ENCODE measurements at places on chromosomes 5 and 9.

- no peak for DNase-seq
Measured at GRCh38 chr5:81187885-81188284, 45.2 kb upstream of the CKMT2 start.

DNA sequence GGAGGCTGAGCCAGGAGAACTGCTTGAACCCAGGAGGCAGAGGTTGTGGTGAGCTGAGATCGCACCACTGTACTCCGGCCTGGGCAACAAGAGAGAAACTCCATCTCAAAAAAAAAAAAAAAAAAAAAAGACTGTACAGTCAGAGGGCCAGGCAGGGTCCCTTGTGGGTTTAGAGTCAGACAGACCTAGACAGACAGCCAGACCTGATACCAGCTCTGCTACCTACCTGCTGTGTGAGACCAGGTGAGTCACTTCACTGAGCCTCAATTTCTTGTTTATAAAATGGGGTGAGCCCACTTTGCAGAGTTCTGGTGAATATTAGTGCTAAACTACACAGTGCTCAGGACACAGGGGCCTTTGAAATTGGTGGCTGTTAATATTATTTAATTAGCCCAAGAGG, 19.7 kb downstream of the TRIM14 start:
- DNase-seq, result no peak

GRCh38 chr5:39466846-39467245, 42.1 kb upstream of the DAB2 start:
- no peak for DNase-seq

- DNase-seq, result no peak
Measured at GRCh38 chr5:84585218-84585617, 200.5 kb upstream of the EDIL3 start.

DNA sequence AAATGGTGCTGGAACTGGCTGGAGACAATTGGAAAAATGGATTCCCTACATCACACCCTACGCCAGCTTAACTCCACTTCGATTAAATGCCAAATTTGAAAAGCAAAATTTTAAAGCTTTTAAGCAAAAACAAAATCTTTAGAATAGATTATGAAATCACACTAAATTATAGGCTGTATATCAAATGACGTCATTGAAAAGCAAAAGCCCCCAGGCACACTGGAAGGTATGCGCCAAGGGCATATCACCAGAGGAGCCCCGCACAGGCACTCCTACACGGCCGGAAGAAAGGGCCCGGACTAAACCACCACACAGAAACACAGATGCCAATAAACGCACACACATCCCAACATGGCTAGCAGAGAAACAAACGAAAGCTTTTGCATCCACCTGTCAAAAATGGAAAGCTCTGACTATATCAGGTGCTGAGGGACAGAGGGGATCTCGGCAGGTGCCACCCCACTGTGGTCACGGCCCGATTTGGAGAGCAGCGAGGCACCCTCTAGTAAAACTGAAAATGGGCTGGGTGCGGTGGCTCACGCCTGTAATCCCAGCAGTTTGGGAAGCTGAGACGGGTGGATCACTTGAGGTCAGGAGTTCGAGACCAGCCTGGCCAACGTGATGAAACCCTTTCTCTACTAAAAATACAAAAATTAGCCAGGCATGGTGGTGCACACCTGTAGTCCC, 17.0 kb upstream of the MXD3 start:
- DNase-seq, result no peak

DNA sequence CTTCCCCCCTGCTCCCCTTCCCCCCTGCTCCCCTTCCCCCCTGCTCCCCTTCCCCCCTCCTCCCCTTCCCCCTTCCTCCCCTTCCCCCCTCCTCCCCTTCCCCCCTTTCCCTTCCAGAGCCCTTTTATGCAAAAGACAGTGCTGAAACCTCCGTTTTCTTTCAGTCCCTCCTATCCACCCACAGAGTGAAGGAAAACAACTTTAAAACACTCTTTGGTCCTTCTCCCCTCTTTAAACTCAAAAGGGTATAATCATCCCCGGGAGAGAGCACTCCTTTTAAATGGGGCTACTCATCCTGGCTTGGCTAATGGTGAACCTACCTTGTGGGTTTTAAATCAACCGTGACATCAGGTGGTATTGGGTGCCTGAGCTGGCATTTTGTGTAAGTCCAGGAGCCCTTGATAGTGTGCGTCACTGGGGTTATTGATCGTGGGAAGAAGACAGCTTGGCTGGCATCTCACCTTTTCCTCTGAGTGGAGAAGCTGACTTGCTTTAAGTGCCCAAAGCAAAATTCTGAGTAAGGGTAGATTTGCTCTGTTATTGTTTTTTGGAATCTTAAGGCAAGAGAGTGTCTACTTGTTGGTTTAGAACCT, 2.7 kb downstream of the LARP1 start:
- DNase-seq, result peak; percentile 57

GRCh38 chr5:138033907-138034306, 1.0 kb upstream of the FAM13B start:
- DNase-seq, result peak; percentile 66

DNA sequence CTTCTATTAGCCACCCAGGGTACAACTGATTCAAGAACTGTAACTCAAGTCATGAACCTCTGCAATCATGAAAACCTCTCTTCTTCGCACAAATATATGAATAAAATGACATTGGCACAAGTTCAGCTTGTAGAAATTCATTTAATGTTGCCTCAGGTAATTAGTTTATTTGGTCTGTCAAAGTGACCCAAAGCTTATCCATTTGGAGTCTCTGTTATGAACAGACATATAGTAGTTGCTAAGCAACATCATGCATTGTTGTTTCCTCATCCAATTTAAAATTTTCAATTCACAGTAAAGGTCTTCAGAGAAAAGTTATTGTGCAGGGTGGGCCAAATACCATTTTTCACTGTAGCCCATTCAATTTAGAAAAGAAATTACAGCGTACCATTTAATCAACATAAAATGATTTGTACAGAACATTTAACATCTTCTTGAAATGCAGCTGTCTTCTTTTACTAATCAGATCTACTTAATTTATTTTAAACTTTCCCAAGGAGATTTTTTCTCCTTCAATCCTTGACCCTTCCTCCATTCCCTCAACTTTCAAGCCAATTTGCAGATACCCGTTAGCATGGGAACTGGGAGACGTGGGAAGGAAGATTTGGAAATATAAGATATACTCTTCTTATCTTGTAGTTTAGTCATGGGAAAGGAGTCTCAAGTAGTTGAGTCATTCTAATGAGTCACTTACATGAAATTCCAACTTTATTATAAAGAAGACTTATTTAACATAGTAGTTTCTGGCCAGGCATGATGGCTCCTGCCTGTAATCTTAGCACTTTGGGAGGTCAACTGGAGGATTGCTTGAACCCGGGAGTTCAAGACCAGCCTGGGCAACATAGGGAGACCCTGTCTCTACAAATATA, 231.3 kb downstream of the ATPSCKMT start:
- DNase-seq, result peak; percentile 91

DNA sequence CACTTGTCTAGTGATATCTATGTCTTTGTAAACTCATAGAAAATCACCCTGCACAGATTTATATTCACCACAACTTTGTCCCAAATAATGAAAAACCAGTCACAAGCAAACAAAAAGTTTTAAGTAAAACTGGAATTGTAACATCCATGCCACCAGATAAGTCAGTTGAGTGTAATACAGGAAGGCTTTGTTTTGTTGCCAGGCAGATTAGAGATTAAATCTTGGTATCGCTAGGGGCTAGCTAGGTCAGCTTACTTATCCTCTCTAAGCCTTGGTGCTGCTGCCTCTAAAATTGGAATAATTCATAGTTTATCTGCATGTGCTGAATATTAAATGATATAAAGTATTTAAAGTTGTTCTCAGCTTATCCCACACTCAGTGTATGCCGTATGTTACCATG, 1062.5 kb downstream of the CDH9 start:
- no peak for DNase-seq

- DNase-seq, result no peak
Measured at GRCh38 chr5:66982470-66982869, 214.1 kb downstream of the CD180 start.

DNA sequence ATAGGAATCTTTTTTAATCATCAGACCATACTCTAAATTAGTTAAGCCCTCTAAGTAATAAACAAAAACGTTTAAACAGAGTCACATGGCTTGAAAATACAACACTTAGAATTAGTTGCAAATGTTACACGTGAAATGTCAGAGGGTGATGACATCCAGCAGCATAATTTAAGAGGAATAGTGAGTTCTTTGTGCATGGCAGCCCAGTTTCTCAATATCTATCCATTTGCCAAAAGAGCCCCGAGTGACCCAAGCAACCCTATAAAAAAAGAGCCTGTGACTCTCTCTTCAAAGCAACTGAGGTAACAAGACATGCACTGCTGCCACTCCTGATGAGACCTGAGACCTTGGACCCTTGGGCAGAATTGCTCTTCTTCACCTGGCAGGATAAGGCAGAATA, 96.9 kb upstream of the RASA1 start:
- no peak for DNase-seq

DNA sequence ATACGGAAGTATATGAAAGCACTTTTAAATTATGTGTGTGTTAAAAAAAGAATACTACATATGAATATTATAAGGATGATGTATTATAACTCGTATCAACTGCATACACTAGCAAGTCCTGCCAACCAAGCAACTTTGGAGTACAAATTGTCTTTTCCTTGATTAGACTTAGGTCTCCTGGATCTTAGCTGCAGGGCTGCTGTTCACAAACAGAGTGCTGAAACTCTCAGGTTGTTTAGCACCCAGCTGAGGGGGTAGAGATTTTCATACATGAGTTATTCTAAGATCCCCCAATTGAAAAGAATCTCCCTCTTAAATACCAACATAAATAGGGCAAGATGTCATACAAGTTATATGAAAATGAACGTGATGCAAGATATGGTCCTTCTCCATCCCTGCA, 149.8 kb upstream of the TNC start:
- DNase-seq, result peak; percentile 51

DNA sequence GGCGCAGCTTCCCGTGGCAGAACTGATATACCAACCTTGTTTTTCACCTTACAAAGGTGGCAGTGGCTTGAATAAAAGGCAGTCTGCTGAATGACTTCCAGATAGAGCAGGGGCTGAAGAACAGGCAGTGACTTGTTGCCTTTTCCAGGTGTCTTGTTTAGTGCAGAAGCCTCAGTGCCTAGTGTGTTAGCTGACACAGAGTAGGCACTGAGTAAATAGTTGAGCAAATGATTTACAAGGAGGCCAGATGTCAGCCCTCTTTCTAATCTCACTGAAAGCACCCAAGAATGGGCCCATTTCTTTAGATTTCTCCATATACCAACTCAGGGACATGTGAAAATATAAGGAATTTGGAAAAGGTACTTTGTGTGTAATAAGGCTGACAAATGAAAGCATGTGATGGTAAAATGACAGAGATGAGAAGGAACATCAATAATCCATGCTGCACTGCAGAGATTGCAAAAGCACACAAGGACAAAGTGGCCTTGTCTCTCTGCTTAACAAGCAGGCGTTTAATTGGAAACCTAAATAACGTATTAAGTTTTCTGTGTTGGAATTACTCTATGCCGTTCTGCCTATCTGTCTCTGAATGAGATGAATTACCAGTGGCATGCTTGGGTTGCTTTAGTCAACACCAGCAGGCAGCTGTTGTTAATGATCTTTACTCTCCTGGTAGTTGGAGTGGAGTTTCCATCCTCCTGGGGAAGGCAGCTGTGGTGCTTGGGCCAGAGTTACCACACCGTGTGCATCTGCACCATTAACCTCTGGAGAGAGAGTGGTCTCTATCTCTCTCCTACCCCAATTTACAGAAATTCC, 360.1 kb upstream of the C9orf72 start:
- DNase-seq, result no peak

DNA sequence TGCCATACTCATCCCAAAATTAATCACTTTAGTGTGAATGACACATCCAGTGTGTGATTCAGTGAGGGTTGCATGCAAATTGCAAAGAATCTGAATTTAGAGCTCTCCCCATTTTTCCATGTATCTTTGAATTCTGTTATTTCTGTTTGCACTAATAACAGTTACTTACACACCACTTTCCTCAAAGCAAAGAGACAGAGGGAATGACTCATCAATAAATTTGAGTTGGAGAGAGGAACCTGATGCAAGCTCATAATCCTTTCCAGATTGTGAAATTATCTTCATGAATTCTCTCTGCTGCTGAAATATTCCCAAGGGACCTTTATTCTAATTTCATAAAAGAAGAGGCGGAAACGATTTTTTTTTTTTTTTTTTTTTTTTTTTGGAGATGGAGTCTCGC, 204.8 kb downstream of the CDH9 start:
- no peak for DNase-seq

DNA sequence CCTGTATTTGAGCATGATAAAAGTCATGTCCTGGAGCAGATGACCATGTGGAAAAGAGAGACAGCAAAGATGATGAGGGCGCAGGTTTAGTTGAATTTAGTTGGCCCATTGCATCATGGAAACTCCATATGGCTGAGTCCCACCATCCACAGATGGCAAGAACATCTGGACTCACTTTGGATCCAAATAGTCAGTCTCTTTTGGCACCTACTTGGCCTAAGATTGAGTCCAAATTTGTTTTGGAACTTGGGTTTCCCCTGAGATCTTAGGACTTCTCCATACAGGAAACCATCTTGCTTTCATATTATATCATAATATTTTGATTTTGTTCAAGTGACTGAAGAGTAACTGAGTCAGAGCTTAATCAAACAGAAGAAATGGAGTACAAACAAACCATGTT, 217.5 kb downstream of the DRD1 start:
- DNase-seq, result no peak

DNA sequence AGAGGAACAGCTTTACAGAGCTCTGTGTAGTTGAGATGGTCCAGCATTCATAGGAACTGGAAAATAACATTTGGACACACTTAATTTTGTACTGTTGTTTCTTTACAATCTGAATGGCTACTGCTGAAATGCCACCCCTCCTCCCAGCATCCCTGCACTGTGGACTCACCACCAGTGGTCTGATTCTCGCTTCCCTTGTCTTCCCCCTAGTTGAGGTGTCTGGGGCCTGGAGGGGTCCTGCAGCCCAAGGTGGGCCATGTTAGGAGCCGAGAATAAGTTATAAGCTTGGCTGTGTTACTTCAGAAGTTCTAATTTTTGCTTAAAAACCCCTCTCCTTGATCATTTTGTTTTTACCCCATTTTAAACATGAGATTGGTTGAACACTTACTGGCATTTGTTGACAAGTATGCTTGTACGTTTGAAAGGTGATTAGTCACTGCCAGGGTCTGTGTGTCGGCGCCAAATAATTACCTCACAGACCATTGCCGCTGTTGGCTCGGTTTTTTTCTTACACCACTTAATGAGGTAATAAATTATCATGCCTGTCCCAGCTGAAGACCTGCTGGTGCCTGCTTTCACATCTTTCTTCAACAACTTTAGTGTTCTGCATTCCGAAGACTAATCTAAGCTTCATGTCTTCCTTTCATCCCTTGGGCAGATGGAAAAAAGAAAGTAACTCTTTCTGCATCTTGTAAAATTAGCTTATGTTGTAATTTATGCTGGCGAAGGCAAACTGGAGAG, 65.8 kb downstream of the MCCC2 start:
- peak; percentile 66 for DNase-seq

Measured in fibroblast of lung (primary cell).